GM13977 (cell line): ENCODE measurements at places on chromosomes 13 and 19.

GRCh38 chr13:48643159-48643558 lies 10.6 kb upstream of the CYSLTR2 start:
- DNase-seq, result no peak

DNA sequence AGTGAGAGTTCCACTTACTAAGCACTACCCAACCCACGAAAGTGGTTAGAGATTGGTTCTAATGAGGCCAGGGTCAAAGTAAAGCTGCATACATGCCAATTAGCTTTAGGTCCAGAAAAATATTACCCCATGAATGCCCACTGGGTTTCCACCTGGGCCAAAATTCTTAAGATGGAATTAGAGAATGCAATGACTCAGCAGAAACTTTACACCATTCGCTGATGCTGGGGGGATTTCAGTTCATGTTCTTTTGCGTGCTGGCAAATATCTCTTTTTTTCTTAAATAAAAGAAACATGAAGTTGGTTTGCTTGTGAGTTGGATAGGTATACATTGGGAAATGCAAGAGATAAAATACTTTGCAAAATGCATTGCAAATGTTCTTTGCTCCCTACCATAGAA lies 715.3 kb upstream of the MIR17HG start:
- no peak for DNase-seq

DNA sequence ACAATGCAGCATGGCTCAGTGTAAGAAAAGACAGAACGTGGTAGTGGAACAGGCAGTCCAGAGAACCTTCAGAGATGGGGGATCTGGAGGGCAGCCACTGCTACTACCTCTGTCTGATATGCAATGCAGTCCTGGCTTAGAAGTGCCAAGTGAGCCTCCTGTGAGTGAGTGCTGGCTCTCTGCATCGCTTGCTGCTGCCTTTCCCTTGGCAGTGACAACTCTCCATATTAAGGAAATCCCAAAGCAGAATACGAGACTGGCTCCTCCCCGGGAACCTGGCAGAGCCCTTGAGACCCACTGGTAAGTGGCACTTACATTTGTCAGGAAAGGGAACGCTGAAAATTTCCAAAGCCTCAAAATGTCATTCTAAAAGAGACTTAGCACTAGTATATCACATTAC lies 7.5 kb downstream of the DOCK9 start:
- DNase-seq, result no peak

DNA sequence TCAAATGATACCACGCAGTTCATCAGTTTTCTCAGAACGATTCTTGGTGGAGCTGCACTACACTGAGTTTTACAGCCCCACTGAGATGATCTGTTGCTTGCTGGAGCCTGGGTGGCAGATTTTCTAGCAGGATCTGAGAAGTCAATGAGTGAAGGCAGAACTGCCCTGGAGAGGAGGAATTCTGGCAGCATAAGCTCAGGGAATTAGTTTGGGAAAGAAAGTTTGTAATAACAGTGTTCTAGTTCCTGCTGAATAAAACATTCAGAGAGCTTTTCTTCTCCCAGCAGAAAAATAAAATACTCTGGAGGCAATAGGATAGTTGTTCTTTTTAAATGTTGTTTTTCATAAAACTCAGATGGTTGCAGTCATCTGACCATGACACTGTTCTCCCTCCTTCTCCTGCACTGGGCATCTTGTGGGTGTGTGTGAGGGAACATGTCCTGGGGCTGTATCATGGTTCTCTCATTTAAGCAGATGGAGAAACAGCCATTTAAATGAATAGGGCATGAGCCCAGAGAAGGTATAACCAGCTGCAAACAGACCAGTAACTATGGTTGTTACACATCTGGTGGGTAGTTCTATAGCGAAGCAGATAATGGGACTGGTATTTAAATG lies 29.6 kb downstream of the OLFM4 start:
- no peak for DNase-seq

GRCh38 chr13:38384171-38384570 lies 34.5 kb downstream of the UFM1 start:
- DNase-seq, result no peak

- no peak for DNase-seq
Observed at GRCh38 chr13:110311443-110312338, 4.6 kb downstream of the COL4A2 start.

DNA sequence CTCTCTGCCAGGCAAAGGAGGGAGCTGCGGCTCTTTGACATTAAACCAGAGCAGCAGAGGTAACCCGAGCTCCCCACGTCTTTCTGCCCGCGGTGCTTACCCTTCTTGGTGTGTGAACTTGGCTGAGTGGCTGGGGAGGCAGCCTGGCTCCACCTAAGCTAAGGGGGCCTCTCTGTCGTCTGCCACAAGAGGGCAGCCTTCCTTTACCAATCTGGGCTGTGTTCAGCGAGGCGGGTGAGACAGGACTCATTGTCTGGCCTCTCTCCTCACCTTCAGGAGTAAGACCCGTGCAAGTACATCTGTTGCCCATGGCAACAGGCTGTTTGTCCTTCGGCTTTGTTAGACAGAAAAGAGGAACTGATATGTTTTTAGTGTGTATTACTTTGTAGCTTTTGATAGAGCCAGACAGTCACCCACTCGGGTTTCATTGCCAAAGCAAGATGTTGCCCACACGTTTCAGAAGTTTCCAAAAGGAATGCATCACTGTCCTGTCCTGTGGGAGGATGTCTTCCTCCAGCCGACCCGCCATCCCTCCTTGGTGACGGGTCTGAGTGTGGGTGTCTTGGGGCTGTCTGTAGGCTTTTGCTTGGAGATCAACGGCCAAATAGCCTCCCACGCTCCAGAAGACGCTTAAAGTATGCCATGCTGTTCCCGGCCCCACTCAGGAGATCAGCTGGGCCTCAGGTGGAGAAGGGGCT lies 4.6 kb downstream of the POP4 start:
- DNase-seq, result peak; percentile 91

DNA sequence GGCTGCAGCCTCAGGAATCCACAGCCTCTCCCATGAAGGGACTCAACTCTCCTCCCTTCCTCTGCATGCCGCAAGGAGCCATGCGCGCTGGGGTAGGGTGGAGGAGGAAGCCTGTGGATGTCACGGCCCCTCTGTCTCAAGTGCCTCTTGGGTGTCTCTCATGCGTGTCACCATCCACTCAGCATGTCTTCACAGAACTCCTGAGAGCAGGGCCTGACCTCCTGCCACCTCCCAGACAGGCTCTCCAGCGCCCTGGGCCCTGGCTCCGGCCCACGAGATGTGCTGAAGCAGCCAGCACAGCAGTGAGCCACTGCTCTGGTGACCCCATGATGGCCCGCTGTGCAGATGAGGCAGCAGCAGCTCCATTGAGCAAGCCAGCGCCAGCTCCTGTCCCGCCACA lies 25.9 kb upstream of the SPACA7 start:
- DNase-seq, result no peak
